ENCODE measurements at places on chromosomes 7 and 10.

DNA sequence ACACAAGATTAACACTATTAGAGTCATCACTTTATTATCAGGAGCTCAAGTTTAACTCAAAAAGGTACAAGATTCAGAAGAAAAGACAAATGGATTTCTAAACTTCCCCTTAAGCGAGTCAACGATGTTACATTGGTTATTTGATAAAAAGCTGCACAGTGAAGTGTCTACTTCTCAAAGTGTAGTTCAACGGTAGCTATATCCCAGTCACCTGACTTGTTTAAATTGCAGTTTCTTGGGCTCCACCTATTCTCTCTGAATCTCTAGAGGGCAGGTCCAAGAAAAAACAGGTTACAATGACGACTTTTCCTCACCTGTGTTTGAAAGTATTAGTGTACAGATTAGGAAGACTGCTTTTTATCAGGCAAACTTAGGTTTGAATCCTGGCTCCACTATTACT, 16.6 kb downstream of the MINDY3 start:
- DNase-seq, result no peak

GRCh38 chr7:22541789-22542188, 41.8 kb upstream of the STEAP1B start:
- DNase-seq, result no peak

GRCh38 chr7:137771679-137772078, 75.1 kb downstream of the DGKI start:
- no peak for DNase-seq

GRCh38 chr7:47577321-47577919, 4.5 kb downstream of the TNS3 start:
- DNase-seq, result no peak

GRCh38 chr7:152541892-152542291, 106.1 kb upstream of the KMT2C start:
- no peak for DNase-seq
